ENCODE measurements at places on chromosomes 1 and 21.
A peak's percentile ranks its signal among the peaks of the same experiment; 100 is the strongest.

GRCh38 chr1:71780681-71781080 is 501.7 kb downstream of the NEGR1 start:
- no peak for DNase-seq

GRCh38 chr1:204349602-204350001 is 10.1 kb downstream of the PLEKHA6 start:
- DNase-seq = no peak

GRCh38 chr1:30337324-30337620 is 386.1 kb downstream of the MATN1 start:
- DNase-seq = no peak

DNA sequence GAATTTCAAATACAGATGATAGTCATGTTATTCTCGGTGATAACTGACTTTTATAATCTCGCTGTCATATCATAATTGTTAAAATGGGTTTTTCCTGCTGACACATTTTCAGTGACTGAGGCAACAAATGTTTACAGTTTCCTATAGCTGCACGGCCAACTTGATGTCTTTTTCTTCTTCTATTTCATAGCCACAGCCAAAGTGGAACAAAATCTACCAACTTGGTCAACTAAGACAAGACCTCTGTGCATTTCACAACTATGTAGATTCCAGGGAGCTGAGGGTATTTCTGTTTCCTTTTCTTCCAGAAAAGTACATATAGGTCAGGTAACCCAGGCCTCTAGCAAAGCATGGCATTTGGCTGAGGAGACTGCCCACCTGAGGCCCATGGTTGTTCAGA is 10.4 kb upstream of the AHCYL1 start:
- no peak for DNase-seq

- no peak for DNase-seq
Measured at GRCh38 chr1:19495799-19496526, 10.6 kb upstream of the CAPZB start.

GRCh38 chr1:202202500-202203168 is 9.0 kb downstream of the LGR6 start:
- DNase-seq = no peak

DNA sequence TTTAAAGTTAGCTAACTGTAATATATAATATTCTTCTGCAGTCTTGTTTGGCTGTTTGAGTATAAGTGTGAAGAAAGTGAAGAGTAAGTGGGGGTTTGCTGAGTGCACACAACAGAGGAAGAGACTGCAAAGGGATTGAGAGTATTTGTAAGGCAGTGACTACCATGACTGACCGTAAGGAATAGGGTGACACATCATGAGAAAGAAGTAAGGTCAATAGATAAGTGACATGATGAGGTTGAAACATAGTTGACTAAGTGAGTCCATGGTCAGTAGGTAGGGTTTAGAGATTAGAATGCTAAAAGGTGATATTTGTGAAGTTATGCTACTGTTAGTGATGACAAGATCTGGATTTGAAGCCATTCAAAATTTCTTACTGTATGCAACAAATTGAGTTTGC is 27.7 kb downstream of the WARS2 start:
- DNase-seq = no peak

DNA sequence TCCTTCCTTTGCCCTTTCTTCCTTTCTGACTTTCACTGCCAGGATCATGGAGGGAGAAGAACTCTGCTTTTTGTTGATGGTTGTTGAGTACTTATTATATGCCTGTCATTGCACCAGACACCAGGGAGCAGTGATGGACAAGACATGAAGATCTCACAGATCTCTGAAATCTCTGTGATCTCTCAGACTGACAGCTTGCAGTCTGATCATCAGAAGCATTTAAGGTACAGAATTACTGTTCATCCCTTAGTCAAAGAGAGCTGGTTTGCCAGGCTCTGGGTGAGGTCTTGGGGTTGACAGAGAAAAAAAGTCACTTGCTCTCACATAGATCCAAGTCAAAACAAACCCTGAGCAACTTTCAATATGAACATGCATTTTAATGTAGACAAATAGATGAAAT is 299.5 kb upstream of the FMN2 start:
- DNase-seq = no peak

GRCh38 chr1:228381356-228381755 is 25.3 kb downstream of the TRIM11 start:
- no peak for DNase-seq

- DNase-seq = no peak
Measured at GRCh38 chr1:186454981-186455380, 5.9 kb downstream of the PDC start.

- DNase-seq = no peak
Measured at GRCh38 chr1:147567594-147568381, 26.5 kb downstream of the BCL9 start.

DNA sequence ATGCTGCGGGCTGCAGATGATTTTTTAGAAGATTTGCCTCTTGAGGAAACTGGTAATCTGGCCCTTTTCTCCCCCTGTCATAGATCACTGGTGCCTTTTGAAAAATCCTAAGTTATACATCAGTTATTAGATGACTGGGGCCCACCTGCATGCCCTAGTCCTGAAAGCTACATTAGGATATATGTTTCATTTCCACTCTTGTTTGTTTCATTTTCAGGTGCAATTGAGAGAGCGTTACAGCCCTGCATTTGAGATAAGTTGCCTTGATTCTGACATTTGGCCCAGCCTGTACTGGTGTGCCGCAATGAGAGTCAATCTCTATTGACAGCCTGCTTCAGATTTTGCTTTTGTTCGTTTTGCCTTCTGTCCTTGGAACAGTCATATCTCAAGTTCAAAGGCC is 8.1 kb upstream of the IFI44 start:
- no peak for DNase-seq

- no peak for DNase-seq
Measured at GRCh38 chr1:174301295-174302077, 142.2 kb downstream of the RABGAP1L start.

GRCh38 chr1:9687120-9687873 is 35.8 kb downstream of the PIK3CD start:
- peak; percentile 6 for DNase-seq

- no peak for DNase-seq
Measured at GRCh38 chr1:29120367-29120766, 3.3 kb downstream of the TMEM200B start.

DNA sequence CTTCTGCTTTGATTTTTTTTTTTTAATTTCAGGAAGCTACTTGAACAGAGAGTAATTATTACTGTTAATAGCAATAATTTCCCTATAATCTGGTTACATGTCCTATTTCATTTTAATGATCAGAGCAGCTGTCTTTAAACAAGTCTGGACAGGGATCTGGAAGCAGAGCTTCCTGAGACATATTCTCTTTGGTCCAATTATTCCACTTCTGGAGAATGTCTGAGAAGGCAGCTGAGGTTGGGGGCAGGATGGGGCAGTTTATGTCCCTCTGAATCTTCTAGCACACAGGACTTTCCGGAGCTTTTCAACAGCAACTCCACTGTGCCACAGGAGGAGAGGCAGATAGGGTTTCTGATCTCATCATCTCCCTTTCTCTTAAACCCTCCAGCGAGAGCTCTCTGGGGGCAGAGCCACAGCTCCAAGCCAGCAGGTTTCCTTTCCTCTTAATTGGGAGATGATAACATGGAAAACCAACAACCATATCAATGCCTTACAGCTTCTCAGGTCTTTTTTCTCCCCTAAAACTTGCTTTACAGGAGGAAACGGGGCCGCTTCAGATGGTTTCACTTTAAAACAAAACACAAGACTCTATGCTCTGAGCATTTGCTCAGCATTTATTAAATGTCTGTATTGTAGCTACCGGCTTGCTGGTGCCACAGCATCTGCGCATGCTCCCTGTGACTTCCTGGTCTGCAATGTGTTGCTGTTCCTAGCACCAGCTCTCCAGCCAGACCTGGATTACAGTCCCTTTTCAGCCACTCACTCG is 425.7 kb upstream of the USP24 start:
- DNase-seq = peak; percentile 18

DNA sequence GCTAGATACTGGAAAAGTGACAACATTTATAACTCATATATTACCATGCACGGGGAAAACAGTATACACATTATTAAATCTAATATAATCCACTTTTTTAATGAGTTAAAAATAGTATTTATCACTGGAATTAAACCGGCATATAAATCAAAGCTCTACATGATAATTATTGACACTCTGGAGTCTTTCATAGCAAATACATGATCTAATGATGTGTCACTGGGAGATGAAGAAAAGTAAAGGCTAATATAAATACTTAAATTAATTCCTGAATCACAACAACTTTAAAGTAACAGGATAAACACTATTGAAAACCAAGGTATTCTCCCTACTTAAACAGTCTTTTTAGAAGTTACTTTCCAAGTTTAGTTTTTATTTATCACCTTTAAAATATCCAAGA is 52.4 kb upstream of the ASPM start:
- DNase-seq = no peak

- no peak for DNase-seq
Measured at GRCh38 chr1:112788561-112788960, 73.4 kb upstream of the PPM1J start.

DNA sequence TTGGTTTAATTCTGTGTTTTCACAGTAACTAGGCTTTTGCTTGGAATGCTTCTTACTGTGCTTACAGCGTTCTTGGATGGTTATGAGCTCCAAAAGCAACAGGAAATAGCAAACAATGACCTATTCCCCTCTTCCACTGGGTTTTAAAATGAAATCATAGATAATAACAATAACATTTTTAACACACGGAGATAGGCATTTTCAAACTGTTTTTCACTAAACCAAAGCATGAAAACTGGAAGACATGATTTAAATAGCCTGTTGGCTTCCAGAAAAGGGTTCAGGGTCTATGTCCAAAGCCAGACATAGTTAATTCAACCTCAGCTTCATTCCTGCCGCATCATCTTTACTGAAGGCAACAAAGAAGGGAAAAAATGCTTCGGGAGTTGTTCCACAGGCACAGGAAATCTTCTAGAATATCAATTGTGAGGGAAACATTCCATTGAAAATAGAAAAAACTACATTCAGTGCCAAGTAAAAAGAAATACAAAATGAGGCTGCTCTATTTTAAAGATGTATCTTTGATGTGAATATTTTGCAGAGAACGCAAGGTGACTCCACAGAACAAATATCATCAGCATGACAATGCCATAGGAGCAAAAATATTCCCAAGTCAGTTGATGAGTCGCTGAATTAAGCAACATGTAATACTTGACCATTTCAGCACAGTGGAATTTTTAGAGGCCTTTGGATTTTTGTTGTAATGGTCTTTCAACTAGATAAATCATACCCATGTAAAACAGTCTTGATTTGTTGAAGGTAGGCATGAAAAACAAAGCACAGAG is 80.7 kb downstream of the NID1 start:
- DNase-seq = no peak

- DNase-seq = no peak
Measured at GRCh38 chr1:69765951-69766350, 198.2 kb downstream of the LRRC7 start.

DNA sequence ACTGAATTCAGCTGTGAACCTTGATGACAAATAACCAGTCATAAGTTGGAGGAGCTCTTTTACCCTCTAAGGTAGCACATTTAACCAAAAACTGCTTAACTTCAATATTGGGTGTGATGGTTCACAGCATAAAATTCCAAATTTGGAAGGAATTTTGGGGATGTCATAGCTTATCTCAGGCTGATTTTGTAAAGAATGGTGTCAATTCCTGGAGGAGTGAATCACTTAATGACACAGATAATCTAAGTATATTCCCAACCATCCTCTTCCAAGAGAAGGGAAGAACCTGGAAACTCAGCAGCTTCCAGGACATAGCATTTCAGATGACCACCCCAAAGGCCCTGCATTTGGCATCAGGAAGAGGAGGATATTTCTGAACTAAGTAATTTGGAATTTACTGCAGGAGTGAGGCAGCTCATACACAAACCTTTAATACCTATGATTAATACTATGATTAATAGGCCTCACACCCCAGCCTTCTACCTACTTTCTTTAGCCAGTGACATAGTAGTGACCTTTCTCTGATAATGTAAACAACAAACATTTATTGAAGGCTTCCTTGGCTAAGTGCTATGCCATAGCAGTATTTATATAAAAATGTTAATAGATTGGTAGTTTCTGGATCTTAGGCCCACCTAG is 14.5 kb downstream of the GLUL start:
- DNase-seq = no peak

DNA sequence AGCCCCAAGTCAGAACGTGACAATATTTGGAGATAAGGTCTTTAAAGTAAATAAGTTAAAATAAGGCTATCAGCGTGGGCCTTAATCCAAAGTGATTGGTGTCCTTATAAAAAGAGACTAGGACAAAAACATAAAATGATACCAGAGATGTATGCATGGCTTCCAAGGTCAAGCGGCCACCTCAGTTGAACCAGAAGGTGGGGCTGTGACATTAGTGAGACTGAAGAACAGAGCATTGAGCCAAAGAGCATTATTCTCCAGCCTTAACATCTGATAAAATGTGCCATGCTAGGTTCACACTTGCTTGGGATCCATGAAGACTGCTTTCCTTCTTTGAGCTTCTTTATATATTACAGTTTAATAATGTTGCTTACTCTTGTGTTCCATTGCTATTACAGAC is 554.6 kb downstream of the PLA2G4A start:
- no peak for DNase-seq

- DNase-seq = no peak
Measured at GRCh38 chr1:47693115-47693514, 255.3 kb downstream of the FOXD2 start.

- no peak for DNase-seq
Measured at GRCh38 chr1:221778535-221779142, 36.8 kb upstream of the DUSP10 start.

GRCh38 chr1:6860401-6860800 is 75.1 kb downstream of the CAMTA1 start:
- DNase-seq = no peak

- no peak for DNase-seq
Measured at GRCh38 chr1:40076895-40077312, 20.1 kb downstream of the PPT1 start.

GRCh38 chr1:202599669-202600431 is 110.4 kb downstream of the SYT2 start:
- DNase-seq = no peak

DNA sequence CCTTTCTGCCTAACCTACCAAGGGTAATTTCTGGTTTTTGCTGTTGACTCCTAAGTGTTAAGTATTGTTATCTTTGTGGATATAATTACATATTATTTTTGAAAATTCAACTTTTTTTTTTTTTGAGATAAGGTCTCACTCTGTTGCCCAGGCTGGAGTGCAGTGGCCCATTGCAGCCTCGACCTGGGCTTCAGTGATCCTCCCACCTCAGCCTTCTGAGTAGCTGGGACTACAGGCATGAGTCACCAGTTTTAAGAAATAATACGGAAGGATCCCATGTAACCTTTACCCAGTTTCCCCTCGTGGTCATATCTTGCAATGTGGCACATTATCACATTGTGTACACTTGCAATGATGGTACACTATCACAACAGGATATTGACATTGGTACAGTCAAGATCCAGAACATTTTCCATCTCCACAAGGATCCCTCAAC is 3.1 kb downstream of the CHD1L start:
- no peak for DNase-seq

DNA sequence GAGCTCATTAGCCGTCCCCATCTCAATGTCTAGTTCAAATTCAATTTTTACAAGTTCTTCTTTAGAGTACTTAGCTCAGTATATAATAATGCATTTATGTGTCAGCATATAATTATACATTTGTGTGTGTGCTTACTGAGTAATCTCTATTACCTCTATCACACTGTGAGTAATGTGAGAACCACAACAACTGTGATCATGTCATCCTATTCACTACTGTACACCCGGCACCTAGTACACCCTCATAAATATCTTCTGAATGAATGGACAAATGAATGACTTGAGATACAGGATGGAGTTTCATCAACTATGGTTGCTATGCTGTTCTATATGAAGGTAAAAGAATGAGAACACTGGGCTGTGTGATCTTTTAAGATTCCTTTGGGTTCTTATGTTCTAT is 124.0 kb downstream of the GPATCH2 start:
- no peak for DNase-seq

Data from C1 segment of cervical spinal cord (tissue), 14 donors.